ENCODE measurements at places on chromosomes 1 and 21.

DNA sequence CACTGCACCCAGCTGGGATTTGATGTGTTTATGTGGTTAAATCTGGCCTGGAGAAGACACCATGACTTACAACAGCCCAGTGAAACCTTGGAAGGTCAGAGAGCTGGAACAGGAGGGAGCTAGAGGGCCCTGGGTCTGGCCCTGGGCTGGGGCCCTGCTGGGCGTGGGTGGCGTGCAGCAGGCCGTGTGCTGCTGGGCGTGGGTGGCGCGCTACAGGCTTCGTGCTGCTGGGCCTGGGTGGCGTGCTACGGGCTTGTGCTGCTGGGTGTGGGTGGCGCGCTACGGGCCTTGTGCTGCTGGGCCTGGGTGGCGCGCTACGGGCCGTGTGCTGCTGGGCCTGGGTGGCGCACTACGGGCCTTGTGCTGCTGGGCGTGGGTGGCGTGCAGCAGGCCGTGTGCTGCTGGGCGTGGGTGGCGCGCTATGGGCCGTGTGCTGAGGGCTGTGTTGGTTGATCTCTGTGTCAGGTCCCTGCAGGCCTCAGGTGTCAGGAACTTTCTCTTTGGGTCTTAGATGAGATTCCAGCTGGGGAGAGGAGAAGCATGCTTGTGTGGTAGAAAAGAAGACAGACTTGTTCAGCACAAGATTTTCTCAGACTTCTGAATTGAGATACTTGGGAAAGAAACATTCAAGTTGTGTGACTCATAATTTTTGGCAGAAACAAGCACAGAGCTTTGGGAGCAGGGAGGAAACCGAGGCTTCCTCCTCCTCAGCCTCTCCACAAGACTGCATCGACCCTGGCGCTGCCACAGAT is 66.0 kb downstream of the COL18A1 start:
- no peak for DNase-seq

- DNase-seq = no peak
Observed at GRCh38 chr1:20551161-20551560, 1.2 kb upstream of the FAM43B start.

DNA sequence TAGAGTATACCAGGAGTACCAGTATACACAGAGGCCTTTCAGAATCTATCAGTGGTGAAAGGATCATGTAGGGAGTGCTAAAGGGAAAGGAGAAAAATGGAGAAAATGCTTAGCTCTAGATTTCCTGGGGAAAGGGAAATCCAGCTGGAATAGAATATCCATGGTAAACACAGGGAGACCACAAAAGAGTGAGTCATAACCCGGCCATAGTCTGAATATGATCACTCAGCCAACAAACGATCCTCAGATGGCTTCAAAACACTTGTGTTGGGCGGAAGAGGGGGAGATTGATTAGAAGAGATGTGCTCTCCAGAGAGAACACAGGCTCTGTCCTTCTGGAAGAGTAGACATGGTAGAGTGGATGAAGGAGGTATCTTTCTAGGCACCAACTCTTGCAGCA is 180.6 kb downstream of the PAPPA2 start:
- DNase-seq = no peak

GRCh38 chr1:226337276-226337875 is 28.4 kb upstream of the LIN9 start:
- DNase-seq = no peak

DNA sequence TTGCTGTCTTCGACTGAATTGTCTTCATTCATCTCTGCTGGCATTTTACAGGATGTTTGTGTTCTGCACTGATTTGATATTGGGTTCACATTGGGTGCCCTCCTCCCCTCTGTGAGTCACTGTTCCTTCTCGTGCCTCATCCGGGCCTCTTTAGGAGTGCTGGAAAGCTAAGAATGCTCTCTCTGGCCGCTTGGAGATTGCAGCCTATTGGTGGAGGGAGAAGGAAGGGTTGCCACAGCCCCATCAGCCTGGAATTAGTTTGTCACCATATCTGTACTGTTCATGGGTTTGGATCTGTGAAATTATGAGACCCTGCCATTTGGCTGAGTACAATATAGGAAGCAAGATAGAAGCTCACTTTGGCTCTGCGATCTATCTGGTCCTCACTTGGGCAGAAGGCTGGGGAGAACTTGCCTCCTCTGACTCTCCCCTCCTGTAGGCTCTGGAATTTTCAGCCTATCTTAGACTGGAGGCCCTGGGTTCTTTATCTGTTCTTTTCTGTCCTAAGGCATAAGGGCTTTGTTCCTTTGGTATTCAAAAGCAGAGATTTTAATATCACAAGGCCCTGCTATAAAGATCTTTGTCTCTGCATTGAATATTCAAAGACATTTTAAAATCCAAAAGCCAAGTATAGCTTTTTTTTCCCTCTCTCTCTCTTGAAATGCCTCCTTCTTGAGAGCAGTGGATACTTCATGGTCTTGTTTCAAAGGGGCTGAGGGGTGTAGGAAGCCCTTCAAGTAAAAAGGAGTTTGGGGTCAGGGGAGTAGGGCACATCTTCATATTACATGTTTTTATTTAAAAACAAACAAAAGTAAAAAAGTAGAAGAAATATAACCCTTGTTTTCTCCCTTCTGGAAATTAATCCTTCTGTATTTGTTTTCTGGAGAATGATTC is 347.9 kb downstream of the ZP4 start:
- DNase-seq = no peak

DNA sequence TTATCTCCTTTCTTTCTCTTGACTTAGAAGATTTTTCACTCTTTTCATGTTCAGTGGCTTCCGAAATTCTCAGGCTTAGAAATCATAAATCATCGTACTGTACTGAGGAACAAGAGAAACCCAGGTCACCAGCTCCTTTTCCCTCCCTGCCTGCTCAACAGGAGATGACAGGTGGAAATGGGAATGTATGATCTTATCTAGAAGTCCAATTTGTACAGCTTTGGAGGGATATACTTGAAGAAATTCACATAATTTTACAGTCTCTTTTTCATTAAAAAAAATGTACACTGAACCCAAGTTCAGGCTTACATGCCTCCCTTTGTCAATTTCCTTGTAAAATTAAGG is 11.7 kb downstream of the EVA1C start:
- DNase-seq = no peak

GRCh38 chr1:206804156-206804737 is 32.0 kb upstream of the IL10 start:
- DNase-seq = no peak

Data from cortex of kidney (tissue), 1 donor.